ENCODE measurements at places on chromosomes 3 and 15.

- DNase-seq, result no peak
These were observed 979.0 kb downstream of the TUSC7 start for GRCh38 chr3:117688583-117688982.

DNA sequence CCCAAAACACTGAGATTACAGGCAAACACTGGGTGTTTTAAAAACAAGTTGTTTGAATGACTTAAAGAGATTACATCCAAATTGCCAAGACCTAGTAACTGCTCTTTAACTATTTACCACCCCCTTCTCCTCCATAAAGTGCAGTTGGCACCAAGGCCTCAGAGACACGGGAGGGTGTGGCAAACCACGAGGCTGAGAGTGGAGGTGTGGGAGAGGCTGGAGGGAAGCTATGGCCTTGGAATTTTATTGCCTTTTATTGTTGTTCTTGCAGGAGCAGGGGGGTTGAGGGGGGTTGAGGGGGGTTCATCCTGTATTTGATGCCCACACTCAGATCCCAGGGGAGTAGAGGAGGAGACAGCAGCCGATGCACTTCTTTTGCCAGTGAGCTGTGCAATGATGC, 75.9 kb upstream of the CTDSPL start:
- DNase-seq, result no peak

DNA sequence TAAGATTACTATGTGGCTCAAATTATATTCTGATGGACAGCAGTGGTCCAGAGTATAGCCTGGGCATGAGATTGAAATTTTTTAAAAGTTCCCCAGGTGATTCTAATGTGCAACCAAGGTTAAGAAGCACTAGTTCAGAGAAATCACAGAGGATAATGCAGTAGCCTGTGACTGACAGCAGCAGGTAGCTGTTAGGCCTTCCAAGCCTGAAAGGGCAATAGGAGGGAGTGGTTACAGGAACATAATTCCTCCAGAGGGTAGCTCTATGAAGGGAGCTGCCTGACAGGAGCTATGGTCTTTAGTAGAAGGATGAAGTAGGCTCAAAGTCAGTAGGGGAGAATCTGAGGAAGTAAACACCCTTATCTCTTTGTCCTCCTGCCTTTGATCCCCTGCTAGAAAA, 342.9 kb upstream of the PPP2R3A start:
- DNase-seq, result no peak

DNA sequence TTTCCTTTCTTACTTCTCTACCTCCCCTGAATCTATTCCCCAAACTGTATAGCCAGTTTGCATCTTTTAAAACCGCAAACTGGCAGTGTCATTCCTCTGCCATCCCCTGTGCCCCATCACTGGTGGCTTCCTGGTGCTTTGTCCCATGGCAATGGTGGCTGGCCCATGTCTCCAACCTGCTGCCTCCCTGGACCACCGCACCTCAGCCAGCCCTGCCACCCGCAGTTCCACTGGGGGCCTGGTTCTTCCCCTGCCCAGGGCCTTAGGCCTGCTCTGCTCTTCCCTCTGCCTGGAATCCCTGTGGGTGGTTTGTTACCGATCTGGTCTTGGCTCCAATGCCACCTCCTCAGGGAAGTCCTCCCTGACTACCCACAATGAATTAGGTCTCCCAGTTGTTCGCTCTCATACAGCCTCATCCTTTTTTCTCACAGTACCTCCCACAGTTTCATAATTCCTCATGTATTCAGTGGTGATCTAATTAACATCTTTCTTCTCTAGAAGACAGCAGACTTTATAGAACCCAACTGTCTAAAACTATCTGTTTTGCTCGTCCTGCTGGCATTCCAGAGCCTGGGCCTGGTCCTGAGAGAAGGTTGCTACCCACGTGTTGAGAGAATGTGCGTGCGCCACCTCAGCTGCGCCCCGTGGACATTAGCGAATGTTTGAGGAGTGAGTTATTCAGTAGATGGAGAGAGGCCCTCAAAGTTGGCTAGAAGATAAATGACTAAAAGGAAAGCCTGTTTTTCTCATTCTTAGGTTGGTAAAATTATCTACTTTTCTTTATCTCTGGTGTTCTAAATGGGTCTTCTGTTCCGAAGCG, 130.1 kb downstream of the DNAJB8 start:
- DNase-seq, result no peak

DNA sequence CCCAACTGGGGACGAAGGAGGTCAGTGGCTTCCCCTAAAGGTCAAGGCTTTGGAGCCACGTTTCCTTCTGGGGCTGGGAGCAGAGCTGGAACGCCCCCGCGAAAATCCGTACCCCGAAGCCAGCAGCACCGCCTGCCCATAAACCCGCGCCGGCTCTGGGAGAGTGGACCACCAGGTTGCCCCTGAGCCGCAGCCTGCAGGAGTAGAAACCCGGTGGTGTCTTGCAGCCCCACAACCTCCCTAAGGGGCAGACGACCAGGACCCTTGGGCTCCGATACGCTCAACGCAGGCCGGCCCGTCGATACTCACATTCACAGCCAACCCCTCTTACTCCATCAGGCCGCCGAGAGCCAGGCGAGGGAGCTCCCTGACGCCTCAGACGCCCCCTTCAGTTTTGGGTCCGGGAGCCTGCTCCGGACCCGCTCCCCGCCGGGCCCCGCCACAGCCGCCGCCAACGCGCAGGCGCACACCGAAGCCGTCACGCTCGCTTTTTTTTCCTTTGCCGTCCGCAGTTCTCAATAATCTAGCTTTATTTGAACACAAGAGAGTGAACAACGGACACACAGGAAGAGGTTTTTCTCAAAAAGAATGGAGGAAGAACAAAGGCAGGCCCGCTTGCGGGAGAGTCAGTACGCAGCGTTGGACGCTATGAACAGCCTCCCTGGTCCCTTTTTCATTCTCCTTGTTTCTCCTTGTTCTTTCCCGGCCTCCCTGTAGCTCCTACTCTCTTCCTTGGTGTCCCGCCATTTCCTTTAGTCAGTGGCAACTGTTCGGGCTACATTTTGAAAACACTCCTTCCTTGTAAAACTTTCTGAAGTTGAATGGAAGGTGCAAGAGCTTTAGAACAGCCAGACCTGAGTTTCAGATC, at the start of gene ZNF106:
Gene ZNF106, minus strand, starts transcription at position 471 of the 868 bp plus-strand sequence. CDS start 18,852 bp downstream, outside the sequence.
- DNase-seq, result peak; percentile 80

- peak; percentile 68 for DNase-seq
These were observed 8.4 kb downstream of the ITGB5 start for GRCh38 chr3:124878561-124879336.

GRCh38 chr3:184717399-184717983, 5.6 kb upstream of the MAGEF1 start:
- no peak for DNase-seq

- DNase-seq, result no peak
These were observed 269.7 kb downstream of the OTOL1 start for GRCh38 chr3:161766331-161766730.

GRCh38 chr3:125150525-125151441, 61.8 kb downstream of the SLC12A8 start:
- no peak for DNase-seq
